ENCODE measurements at places on chromosomes 1 and 21.

DNA sequence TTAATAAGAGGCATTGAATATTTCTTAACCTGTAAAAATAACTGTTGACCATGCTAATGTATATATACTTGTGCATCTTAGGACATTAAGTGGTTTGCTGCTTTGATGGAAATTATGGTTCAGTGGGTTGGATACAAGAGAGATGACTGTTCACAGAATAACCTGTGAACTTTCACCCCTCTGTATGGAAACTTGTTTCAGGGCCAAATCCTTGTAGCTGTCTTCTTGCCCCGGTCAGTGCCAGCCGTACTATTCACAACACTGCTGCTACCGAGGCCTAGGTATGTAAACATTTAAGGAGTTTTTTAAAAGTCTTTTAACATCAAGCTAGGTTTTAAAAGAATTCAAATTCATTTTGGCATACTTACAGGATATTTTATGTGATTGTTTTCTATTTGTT is 16.1 kb downstream of the DONSON start:
- DNase-seq: no peak

DNA sequence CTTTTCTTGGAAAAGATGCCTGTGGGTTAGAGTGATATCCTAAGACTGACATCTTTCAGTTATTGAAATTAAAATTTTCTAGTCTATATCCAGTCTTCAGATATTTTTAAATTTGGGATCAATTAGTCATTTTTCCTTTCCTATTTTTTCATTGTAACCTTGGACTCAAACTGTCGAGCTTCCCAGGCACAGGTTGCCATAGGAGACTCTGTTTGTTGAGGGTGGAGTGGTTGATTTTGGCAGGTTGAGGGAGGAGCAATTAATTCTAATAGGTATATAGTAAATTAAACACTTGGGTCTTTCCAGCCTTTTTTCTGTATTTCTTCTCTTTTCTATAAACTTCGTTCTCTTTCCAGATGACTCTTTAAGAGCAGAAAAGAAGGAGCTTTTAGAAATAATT is 326.8 kb downstream of the ASTN1 start:
- DNase-seq: no peak

DNA sequence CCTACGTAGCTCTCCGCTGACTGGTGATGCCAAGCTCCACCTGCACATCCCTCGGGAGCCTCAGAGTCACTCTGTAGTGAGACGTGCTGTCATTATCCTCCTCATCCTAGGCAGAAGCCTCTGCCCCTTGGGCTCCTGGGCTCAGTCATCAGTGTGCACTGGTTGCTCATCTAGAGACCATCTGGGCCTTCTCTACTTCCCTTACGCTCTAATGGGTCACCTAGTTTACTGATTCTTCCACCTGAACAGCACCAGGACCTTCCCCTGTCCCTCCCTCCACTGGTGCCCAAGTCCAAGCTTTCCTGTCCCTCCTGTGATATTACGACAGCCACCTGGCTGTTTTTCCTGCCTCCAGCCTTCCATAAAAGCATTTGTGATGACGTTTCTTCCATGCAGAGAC is 136.1 kb upstream of the ERRFI1 start:
- DNase-seq: no peak

- peak; percentile 37 for DNase-seq
Measured at GRCh38 chr1:209646558-209646957, 5.7 kb downstream of the LAMB3 start.

DNA sequence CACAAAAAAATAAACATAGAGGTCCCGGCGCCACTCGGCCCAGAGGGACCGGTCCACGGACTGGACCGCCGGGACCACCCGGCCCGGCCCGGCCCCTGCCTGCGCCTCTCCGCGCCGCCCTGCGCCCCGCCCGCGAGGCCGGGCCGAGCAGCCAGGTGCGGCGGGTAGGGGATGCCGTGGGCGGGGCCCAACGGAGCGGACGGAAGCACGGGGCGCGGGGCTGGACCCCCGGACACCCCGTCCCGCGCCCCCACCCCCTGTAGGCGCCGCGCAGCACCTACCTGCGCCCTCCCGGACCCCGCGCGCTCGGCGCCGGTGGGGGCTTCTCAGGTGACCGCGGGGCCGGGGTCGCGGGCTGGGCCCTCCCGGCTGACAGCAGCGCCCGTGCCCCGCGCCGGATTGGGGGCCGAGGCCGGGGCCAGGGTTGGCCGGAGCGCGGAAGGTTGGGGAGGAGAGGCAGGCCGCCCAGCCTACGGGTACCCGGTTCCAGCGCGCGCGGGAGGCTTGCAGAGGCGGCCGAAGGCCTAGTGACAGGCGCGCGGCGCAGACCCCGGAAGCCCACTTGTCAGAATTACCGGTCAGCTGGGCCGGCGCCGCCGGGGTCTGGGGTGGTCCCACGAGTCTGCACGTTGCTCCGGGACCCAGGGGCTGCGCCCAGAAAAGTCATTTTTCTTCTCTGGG is 351.9 kb upstream of the CAMK1G start:
- no peak for DNase-seq

DNA sequence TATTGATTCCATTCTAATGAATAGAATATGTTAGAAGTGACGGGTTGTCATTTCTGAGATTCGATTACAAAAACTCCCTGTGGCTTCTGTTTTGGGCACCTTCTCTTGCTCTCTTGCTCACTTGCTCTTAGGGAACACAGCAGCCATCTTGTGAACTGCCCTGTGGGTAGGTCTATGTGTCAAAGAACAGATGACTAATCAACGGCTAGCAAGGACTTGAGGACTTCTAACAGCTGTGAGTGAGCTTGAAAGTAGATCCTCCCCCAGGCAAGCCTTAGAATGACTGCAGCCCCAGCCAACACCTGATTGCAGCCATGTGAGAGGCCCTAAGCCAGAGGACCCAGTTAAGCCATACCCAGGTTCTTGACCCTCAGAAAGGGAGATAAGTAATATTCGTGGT is 49.3 kb downstream of the AZIN2 start:
- DNase-seq: peak; percentile 55

DNA sequence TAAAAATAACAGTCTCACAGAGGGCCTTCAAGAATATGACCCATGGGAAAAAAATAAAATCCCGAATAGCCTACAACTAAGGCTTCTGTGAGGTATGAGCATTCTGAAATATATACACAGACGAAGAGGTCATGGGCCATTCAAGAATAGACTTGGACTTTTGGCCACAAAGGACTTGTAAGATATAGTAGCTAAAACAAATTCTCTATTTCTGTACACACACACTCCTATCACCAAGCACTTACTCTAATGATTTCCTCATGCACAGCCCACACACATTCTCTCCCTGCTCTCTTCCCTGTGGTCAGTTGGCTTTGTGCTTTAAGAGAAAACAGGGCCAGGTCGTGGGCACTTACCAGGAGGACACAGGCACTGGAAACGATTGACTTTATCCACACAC is 69.7 kb upstream of the ADAM30 start:
- DNase-seq: no peak

GRCh38 chr1:185349556-185349955 is 32.5 kb upstream of the IVNS1ABP start:
- DNase-seq: no peak

- peak; percentile 41 for DNase-seq
Measured at GRCh38 chr1:25804964-25805862, 5.2 kb downstream of the SELENON start.

DNA sequence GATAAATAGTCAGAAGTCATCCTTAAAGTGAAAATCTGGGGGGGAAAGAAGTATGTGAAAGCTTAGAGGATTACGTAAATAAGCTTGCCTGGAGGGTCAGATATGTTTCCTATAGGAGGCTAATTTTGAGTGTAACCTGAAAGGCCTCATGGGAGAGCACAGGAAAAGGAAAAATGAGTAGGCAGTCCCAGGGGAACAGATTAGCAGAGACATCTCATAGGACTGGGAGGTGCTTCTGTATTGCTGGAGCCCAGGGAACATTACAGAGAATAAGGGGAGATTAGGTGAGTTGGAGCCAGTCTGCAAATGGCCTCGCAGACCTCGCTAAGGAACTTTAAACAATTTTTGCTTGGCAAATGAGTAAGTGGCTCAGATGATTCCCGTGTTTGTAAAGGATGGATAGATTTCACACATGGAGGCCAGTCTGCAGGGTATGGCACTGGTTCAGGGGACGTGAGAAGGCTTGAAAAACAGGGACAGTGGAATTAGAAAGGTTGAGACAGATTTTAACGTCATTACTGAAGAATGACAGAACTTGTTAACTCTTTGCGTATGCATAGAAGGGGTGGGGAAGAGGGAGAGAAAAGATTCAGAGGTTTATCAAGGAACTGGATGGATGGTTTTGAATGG is 149.1 kb downstream of the GREM2 start:
- DNase-seq: peak; percentile 93

GRCh38 chr21:28543975-28544374 is 448.7 kb downstream of the LTN1 start:
- no peak for DNase-seq

- DNase-seq: no peak
Measured at GRCh38 chr21:33732038-33732437, 89.7 kb downstream of the ITSN1 start.

DNA sequence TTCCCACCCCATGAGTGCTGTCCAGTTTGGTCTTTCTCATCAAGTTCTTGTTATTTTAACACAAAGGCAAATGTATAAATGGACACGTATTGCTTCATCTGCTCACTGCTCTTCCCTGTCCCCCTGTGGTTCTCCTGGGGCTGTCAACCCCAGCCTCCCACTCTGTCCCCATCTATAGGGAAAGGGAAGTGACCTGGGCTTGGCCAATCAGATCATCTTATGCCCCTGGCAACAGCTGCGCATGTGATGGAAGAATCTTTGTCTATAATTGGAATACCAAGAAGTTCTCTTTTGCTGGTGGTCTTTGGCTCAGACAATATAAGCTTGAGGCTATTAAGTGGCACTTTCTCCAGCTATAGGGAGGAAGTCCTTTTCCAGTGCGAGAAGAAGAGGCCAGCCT is 4.7 kb upstream of the CCSAP start:
- peak; percentile 27 for DNase-seq

DNA sequence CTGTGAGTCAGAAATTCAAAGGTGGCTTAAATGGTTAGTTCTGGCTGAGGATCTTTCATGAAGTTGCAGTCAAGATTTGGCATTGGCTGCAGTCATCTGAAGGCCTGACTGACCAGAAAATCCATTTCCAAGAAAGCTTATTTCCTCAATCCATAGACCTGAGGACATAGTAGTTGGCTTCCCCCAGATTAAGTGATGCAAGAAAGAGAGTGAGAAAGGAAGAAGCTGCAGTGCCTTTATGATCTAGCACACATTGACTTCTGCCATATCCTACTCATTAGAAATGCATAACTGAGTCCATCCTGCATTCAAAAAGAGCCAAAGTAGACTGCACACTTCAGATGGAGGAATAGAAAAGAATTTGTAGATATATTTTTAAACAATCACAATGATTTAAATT is 222.6 kb downstream of the COL24A1 start:
- DNase-seq: no peak

DNA sequence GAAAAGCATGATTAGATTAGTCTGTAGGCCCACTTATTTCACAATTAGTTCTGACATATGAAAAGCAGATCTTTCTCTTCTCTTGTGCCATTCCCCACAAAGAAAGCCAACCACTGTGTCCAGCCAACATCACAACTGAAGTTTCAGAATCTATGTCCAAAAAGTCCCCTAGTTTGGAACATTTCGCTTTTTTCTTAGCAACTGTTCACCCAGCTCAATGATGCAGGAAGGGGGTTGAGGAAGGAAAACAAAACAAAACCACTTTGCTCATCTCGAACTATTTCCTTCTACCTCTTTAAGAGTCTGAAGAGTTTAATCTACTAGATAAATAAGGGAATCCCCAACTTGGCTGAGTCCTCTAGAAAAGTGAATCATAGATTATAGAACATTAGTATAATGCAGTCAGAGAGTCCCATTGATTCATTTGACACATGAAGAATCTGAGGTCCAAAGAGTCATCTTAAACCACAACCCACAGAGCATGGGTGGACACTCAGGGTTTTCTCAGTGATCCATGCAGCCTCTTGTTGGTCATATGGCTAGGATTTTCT is 159.3 kb upstream of the SGIP1 start:
- no peak for DNase-seq

GRCh38 chr1:158391099-158391498 is 8.2 kb downstream of the OR10T2 start:
- DNase-seq: no peak

GRCh38 chr1:227913396-227913763 is 34.4 kb downstream of the WNT9A start:
- DNase-seq: no peak

GRCh38 chr1:94329986-94330385 is 88.2 kb upstream of the ABCD3 start:
- no peak for DNase-seq

- DNase-seq: no peak
Measured at GRCh38 chr1:182667848-182668505, 16.4 kb downstream of the RGS8 start.

DNA sequence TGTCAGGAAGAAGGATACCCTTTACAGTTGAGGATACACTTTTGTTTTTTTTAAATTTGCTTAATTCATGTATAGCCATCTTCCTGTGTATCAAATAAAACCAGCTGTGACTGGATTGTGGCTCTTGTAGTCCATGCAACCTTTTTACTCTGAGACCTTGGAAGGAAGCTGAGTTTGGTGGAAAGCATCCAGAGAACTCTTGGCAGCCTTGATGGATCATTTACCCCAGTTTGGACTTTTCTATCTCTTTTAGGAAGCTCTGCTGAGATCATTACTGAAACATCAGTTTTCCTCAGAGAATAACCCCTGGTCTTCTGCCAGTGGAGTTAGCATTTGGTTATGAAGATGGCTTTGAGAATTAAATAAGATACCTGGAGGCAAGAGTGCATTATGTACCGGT is 21.2 kb upstream of the APOBEC4 start:
- DNase-seq: no peak

DNA sequence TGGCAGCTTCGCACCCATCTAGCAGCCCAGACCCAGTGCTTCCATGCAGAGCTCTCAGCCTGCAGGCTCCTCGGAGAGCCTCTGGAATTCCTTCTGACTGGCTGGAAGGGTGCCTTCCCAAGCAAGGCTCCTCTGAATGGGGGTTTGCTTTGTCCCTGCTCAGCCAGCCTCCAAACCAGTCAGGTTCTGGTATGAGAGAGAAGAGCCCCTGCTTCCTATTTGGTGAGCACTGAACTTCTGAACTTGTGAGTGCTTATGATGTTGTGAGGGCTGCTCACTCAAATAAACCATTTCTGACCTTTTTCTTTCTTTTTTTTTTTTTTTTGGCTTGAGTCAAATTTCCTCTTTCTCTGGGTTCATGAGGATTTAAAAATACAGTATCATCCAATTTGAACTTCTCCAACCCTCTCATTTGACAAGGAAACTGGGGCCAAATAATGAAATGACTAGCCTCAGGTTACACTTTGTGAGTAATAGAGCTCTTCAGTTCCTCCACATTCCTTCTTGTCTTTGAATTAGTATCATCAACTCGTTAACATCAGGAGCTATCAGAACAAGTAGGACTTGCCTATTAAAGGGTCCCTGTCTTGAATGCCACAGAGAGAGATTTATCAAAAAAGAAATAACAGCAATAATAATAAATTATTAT is 39.6 kb downstream of the GFI1 start:
- DNase-seq: no peak
